ENCODE measurements at places on chromosomes 6 and 20.

DNA sequence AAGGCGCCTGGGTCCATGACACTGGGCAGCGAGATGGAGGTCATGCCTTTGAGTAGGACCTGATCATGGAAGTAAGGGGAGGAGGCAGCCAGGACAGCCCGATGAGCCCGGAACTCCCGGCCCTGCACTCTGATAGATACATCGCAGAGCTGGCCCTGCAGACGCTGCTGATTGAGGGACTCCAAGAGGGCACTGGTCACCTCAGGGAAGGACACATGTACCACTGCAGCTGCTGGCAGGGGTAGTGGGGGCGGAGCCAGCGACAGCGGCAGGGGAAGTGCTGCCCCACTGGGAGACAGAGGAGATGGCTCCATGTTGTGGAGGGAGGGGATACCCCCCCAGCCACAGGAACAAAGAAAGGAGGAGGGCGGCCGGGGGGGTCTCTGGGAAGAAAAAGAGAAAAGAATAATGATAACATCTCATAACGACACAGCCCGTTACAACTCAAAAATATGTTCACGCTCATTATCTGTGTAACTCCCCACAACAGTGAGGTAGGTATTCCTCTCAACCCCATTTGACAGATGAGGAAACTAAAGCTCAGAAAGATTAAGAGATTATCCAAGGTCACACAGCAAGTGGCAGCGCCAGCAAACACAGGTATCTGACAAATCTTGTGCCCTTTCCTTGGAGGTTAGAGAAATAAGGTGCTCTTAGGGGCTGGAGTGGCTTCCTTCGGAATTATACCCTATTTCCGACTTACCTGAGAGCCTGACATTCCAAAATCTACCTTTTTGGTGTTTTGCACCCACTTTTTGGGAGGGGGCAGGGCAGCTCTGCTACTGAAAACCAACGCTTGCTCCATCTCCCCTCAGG, 733 bp downstream of the ZBTB22 start:
- no peak for DNase-seq

- DNase-seq, result no peak
Observed at GRCh38 chr6:104477569-104477968, 382.1 kb downstream of the HACE1 start.

- DNase-seq, result no peak
Observed at GRCh38 chr6:10174056-10174455, 240.8 kb downstream of the TFAP2A start.

- DNase-seq, result no peak
Observed at GRCh38 chr6:130467146-130468050, 101.6 kb downstream of the TMEM200A start.

DNA sequence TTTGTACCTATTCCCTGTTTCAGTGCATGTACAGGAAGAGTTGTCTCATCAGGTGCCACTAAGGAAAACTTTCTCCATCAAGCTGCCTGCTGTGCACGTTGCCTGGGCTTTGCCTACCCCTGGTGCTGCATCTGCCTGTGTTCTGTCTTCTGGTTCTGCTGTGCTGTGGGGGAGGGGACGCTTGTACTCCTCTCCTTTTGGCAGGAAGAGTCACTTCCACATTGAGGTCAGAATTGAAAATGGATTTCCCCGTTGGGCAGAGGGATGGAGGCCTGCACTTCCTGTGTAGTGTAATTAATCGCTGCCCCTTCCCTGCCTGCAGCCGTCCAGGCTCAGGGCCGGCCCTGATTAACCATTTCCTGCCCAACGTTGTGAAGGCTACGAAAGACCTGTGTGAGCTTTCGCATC, 153.3 kb downstream of the SCML4 start:
- DNase-seq, result no peak

- no peak for DNase-seq
Observed at GRCh38 chr6:136547871-136548270, 2.4 kb downstream of the MAP7 start.

DNA sequence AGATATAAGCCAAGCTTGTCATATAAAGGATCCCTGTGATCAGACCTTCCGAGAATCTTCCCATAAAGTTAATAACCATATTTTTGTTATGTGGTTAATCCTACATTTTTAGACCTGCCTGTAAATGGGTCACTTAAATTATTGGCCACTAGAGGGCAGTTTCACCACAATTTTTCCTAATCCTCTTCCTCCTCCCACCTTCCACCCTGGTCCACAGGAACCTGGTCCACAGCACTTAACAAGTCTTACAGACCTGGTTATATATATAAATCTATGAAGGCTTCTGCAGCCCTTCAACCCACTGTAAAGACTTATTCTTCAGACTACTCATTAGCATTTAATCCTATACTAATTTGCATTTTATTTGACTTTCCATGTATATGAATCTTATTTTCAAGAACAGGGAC, 28.3 kb downstream of the MRS2 start:
- no peak for DNase-seq

- DNase-seq, result no peak
Observed at GRCh38 chr6:116783852-116784251, 18.3 kb upstream of the FAM162B start.

- no peak for DNase-seq
Observed at GRCh38 chr20:642398-643174, 10.4 kb downstream of the SRXN1 start.

- no peak for DNase-seq
Observed at GRCh38 chr6:135640449-135641111, 143.0 kb upstream of the AHI1 start.

Measured in stimulated activated CD8-positive, alpha-beta memory T cell treated with anti-CD3 and anti-CD28 coated beads, Interleukin-7, amount 100 ng/mL, for 1 hour (primary cell).